Panc1 (cell line): ENCODE measurements at places on chromosomes 6 and 20. TPM values are rescaled to one million over a fixed set of nuclear protein-coding genes. Genes with fewer than 3 reads are reported as not detected.

The NUDT3 gene
- total RNA-seq = 25.9 TPM

The HLA-DRB1 gene
- total RNA-seq = 1.1 TPM

The BAG2 gene
- 14.0 TPM for total RNA-seq

The SAMHD1 gene
- total RNA-seq = 16.8 TPM

The KIAA1755 gene
- total RNA-seq = 0.08 TPM

The ABHD16B gene
- not detected for total RNA-seq

The MYLK2 gene
- total RNA-seq = 0.87 TPM

The FOXQ1 gene
- 11.7 TPM for total RNA-seq

The AK9 gene
- total RNA-seq = 2.3 TPM

The ZC2HC1B gene
- not detected for total RNA-seq
